Pancreas (tissue), 10 donors: ENCODE measurements at places on chromosomes 5 and 9. TPM values are rescaled to one million over a fixed set of nuclear protein-coding genes. Genes with fewer than 3 reads are reported as not detected.
A peak's percentile ranks its signal among the peaks of the same experiment; 100 is the strongest.

DNA sequence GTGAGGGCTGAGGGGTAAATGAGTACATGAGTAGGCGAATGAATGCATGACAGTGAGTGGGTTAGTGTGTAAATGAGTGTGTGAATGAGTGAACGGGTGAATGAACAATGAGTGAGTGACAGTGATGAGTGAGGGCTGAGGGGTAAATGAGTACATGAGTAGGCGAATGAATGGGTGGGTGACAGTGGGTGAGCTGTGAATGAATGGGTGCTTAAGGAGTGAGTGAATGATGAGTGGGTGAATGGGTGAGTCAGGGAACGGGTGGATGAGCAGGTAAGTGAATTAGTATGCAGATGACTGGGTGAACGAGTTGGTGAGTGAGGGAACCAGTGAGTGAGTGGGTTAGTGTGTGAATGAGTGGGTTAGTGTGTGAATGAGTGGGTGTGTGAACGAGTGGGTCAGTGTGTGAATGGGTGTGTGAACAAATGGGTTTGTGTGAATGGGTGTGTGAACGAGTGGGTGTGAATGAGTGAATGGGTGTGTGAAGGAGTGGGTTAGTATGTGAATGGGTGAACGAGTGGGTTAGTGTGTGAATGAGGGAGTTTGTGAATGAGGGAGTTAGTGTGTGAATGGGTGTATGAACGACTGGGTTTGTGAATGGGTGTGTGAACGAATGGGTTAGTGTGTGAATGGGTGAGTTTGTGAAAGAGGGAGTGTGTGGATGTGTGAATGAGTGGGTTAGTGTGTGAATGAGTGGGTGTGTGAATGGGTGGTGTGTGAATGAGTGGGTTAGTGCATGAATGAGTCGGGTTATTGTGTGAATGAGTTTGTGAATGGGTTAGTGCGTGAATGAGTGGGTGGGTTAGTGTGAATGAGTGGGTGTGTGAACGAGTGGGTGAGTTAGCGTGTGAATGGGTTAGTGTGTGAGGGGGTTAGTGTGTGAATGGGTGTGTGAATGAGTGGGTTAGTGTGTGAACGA lies 32.9 kb downstream of the NKD2 start:
- H3K36me3 ChIP-seq, result no peaks in the 10 kb centered on the region
- H3K27ac ChIP-seq, result no peak overlapping the region
- H3K4me1 ChIP-seq, result no peaks in the 10 kb centered on the region
- no peaks in the 10 kb centered on the region for H3K27me3 ChIP-seq

GRCh38 chr5:135400866-135401265 lies 1.8 kb upstream of the MACROH2A1 start:
- no peak overlapping the region for H3K27ac ChIP-seq
- no peaks in the 10 kb centered on the region for H3K36me3 ChIP-seq

Gene CFAP90
- 1.2 TPM for total RNA-seq

DNA sequence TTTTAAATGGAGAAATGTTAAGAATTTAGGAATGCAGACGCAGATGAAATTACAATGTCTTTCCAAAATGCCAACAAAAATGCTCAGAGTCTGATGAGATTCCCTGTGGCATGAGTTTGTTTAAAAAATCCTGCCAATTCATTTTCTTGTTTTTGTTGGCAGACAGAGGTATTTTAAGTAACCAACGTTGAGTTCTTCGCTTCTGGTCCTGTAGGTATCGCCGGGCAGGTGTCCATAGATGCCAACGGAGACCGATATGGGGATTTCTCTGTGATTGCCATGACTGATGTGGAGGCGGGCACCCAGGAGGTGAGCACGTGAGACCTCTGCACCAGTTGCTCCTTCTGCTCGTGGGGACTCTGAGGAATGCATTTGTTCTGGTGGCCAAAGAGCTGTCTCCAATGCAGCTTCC lies 69.4 kb downstream of the NPR3 start:
- no peaks in the 10 kb centered on the region for H3K27me3 ChIP-seq
- H3K36me3 ChIP-seq, result no peaks in the 10 kb centered on the region
- no peak overlapping the region for H3K4me3 ChIP-seq
- H3K27ac ChIP-seq, result no peak overlapping the region
- DNase-seq, result no peak

GRCh38 chr5:83927140-83927733 lies 206.6 kb upstream of the HAPLN1 start:
- peak; percentile 60 for DNase-seq
- H3K27me3 ChIP-seq, result no peaks in the 10 kb centered on the region
- no peaks in the 10 kb centered on the region for H3K36me3 ChIP-seq
- no peaks in the 10 kb centered on the region for H3K4me1 ChIP-seq
- no peak overlapping the region for H3K4me3 ChIP-seq

GRCh38 chr5:111229871-111230810 lies 6.0 kb downstream of the CAMK4 start:
- H3K27ac ChIP-seq, result no peak overlapping the region
- H3K36me3 ChIP-seq, result no peaks in the 10 kb centered on the region
- H3K27me3 ChIP-seq, result peaks cover 10% of the 10 kb centered on the region
- DNase-seq, result no peak
- no peaks in the 10 kb centered on the region for H3K4me1 ChIP-seq

Gene SELENOP
- 51.5 TPM for total RNA-seq

Gene SYNPO
- 25.0 TPM for total RNA-seq

DNA sequence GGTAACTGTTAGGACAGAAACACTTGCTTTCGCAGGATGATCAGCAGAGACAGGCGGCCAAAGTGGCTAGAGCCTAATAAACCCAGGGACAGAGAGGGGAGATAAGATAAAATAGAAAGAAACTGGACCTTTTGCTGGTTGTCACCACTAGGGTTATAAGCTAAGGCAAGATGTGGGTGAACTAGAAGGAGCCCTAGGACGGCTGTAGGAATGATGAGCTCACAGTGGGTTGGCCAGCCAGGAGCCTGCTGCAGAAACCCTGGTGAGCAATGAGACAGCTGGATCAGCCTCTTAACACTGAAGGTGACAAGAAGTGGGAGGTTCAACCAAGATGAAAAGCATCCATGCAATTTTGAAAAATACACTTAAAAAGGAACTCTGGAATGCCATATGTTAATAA lies 13.5 kb downstream of the CTNND2 start:
- DNase-seq, result no peak
- H3K36me3 ChIP-seq, result no peaks in the 10 kb centered on the region
- no peak overlapping the region for H3K4me3 ChIP-seq
- H3K27ac ChIP-seq, result no peak overlapping the region

- H3K36me3 ChIP-seq, result no peaks in the 10 kb centered on the region
- no peak overlapping the region for H3K27ac ChIP-seq
- no peaks in the 10 kb centered on the region for H3K27me3 ChIP-seq
- DNase-seq, result peak; percentile 55
- H3K4me3 ChIP-seq, result peak overlapping the region; percentile 49
Observed at GRCh38 chr5:59039296-59040023, 456.6 kb downstream of the RAB3C start.

Gene PCDHB9
- 0.51 TPM for total RNA-seq

- DNase-seq, result no peak
- H3K36me3 ChIP-seq, result peaks cover 4% of the 10 kb centered on the region
- H3K4me1 ChIP-seq, result no peaks in the 10 kb centered on the region
- no peak overlapping the region for H3K4me3 ChIP-seq
- H3K27me3 ChIP-seq, result no peaks in the 10 kb centered on the region
Observed at GRCh38 chr5:111116550-111116949, 24.4 kb downstream of the WDR36 start.

DNA sequence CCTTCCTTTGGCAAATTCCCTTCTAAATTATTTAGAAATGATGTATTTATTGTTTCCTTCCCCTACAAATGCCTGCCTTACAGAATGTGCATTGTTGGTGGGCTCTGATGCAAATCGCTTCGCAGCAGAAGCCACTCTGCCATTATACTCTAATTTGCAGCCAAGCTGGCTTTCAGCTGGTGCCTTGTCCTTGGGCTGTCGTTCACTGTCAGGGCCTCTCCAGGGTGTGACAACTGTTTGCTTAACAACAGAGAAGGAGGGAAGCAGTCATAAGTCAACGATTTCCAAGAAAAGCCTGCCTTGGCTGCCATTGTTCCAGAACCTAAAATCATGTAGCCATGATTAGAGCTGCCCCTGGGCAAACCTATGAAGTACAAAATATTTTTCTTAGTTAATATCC lies 260.1 kb upstream of the RGMB start:
- no peak overlapping the region for H3K4me3 ChIP-seq
- no peaks in the 10 kb centered on the region for H3K36me3 ChIP-seq
- peaks cover 14% of the 10 kb centered on the region for H3K4me1 ChIP-seq
- H3K27me3 ChIP-seq, result no peaks in the 10 kb centered on the region
- no peak overlapping the region for H3K27ac ChIP-seq
- peak; percentile 48 for DNase-seq

GRCh38 chr9:129550199-129550839 lies 70.6 kb downstream of the C9orf50 start:
- DNase-seq, result peak; percentile 84
- H3K4me1 ChIP-seq, result no peaks in the 10 kb centered on the region
- H3K4me3 ChIP-seq, result no peak overlapping the region
- H3K27ac ChIP-seq, result peak overlapping the region; percentile 67
- H3K27me3 ChIP-seq, result no peaks in the 10 kb centered on the region

- H3K36me3 ChIP-seq, result no peaks in the 10 kb centered on the region
- no peaks in the 10 kb centered on the region for H3K4me1 ChIP-seq
- no peaks in the 10 kb centered on the region for H3K27me3 ChIP-seq
- DNase-seq, result no peak
- no peak overlapping the region for H3K4me3 ChIP-seq
Observed at GRCh38 chr5:127838661-127839060, 135.5 kb downstream of the CCDC192 start.

- no peaks in the 10 kb centered on the region for H3K36me3 ChIP-seq
- H3K27ac ChIP-seq, result peak overlapping the region; percentile 70
- peak; percentile 70 for DNase-seq
- H3K27me3 ChIP-seq, result no peaks in the 10 kb centered on the region
Observed at GRCh38 chr9:112487008-112487798, 576 bp downstream of the KIAA1958 start.

GRCh38 chr9:137049544-137050449 lies 3.8 kb upstream of the NPDC1 start:
- H3K27ac ChIP-seq, result no peak overlapping the region
- DNase-seq, result peak; percentile 85
- H3K4me1 ChIP-seq, result peaks cover 7% of the 10 kb centered on the region
- H3K4me3 ChIP-seq, result no peak overlapping the region
- H3K36me3 ChIP-seq, result no peaks in the 10 kb centered on the region

Gene PTGS1
- 9.9 TPM for total RNA-seq

Gene SPOCK1
- total RNA-seq, result 8.5 TPM

DNA sequence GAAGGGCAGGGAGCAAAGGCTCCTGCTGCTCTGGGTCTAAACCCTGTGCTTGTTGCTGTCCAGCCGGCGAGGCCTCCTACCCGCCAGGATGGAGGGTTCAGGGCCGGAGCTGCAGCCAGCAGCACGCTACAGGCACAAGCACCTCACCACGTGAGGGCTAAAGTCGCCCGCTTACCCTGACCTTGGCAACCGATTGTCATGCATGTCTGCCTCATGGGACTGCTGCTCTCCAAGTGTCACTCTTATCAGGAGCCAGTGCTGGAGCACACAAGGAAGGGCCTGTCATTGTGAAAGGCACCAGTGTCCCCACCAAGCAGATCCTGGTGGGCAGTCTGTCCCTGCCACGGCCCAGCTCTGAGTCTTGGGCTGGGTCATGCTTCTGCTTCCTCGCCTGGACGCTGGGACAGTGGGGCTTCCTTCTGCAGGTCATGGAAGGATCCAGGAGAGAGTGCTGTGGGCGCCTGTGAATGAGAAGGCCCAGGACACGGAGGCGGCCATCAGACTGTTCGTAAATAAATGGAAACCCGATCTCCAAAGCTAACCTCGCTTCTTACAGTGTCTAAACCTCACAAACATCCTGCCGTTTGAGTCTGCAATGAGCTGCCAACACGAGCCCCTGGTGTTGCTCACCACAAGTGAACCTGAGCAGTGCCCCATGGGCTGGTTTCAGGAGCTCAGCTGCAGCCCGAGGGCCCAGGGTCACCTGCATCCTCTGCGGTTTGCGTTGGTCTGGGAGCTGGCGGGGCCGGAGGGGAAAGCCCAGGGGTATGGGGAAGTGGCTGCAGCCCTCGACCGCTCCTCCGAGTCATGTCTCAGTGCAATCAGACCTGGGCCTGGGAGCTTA lies 58.2 kb upstream of the RXRA start:
- H3K4me1 ChIP-seq, result no peaks in the 10 kb centered on the region
- peak; percentile 43 for DNase-seq
- no peak overlapping the region for H3K27ac ChIP-seq
- H3K36me3 ChIP-seq, result no peaks in the 10 kb centered on the region
- H3K4me3 ChIP-seq, result no peak overlapping the region
- H3K27me3 ChIP-seq, result no peaks in the 10 kb centered on the region

DNA sequence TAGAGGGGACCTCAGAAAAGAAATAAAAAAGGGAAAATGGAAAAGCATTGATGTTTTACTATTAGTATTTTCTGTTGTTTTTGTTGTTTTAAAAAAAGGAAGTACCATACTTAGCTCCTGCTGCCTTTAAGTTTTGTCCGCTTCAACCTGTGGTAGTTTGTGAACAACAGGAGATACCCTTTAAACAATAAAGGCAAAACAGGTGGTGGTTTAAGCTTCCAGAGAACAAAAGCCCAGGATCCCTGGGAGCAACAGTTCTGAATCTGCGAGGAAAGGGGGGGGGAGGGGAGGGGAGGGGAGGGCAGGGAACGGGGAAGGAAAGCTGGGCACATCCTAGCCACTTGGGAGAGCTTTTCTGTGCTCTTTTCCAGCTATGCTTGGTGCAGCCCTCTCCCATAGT lies 2.1 kb upstream of the PSIP1 start:
- no peaks in the 10 kb centered on the region for H3K36me3 ChIP-seq
- no peaks in the 10 kb centered on the region for H3K27me3 ChIP-seq
- no peak overlapping the region for H3K4me3 ChIP-seq
- no peak for DNase-seq
- no peak overlapping the region for H3K27ac ChIP-seq
- H3K4me1 ChIP-seq, result peaks cover 5% of the 10 kb centered on the region

GRCh38 chr9:91532325-91532724 lies 108.7 kb upstream of the NFIL3 start:
- H3K27ac ChIP-seq, result no peak overlapping the region
- H3K4me3 ChIP-seq, result no peak overlapping the region
- no peaks in the 10 kb centered on the region for H3K27me3 ChIP-seq
- H3K36me3 ChIP-seq, result no peaks in the 10 kb centered on the region

GRCh38 chr5:97046270-97046982 lies 96.0 kb downstream of the LIX1 start:
- no peaks in the 10 kb centered on the region for H3K36me3 ChIP-seq
- no peaks in the 10 kb centered on the region for H3K4me1 ChIP-seq
- DNase-seq, result no peak

Gene NUP214
- 31.0 TPM for total RNA-seq

DNA sequence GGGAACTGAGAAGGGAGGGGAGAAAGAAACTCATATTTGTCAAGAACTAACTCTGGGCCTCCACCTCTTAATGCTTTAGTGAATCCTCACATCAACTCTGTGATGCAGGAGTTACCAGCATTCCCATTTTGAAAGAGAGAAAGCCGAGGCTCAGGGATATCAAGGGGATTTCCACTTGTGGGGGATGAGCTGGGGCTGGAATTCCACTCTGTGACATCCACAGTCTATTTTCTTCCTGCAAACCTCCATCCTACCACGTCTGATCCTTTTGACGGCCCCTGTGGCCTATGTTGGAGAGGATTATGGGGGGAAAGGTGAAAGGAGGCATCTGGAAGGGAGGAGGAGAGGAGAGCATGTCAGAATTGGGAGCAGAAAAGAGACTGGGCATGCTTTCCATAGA lies 9.0 kb downstream of the LCP2 start:
- H3K4me3 ChIP-seq, result no peak overlapping the region
- H3K27ac ChIP-seq, result no peak overlapping the region
- H3K4me1 ChIP-seq, result no peaks in the 10 kb centered on the region
- no peaks in the 10 kb centered on the region for H3K36me3 ChIP-seq
- no peak for DNase-seq

Gene WDR31
- 4.5 TPM for total RNA-seq

Gene SH3TC2
- total RNA-seq, result 0.28 TPM
